T-helper 2 cell (primary cell): ENCODE measurements at places on chromosomes 3 and 15.
A peak's percentile ranks its signal among the peaks of the same experiment; 100 is the strongest.

DNA sequence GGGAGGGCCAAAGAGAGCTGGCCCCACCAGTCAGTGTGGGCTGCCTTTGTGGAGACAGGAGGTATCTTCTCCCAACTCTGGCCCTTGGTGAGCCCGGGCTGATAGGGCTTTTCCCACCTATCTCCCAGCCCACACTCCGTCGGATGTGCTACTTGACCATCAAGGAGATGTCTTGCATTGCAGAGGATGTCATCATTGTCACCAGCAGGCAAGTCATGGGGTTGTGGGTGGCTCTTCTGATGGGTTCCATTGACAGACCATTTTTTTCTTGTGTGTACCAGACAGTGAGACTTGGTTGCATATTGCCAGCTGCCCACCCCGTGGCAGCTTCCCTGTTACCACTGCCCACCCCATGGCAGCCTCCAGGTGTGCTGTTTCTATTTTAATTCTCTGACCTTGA lies 3.3 kb downstream of the COPG1 start:
- no peak for DNase-seq

GRCh38 chr3:28028554-28028953 lies 212.9 kb upstream of the CMC1 start:
- DNase-seq = no peak

DNA sequence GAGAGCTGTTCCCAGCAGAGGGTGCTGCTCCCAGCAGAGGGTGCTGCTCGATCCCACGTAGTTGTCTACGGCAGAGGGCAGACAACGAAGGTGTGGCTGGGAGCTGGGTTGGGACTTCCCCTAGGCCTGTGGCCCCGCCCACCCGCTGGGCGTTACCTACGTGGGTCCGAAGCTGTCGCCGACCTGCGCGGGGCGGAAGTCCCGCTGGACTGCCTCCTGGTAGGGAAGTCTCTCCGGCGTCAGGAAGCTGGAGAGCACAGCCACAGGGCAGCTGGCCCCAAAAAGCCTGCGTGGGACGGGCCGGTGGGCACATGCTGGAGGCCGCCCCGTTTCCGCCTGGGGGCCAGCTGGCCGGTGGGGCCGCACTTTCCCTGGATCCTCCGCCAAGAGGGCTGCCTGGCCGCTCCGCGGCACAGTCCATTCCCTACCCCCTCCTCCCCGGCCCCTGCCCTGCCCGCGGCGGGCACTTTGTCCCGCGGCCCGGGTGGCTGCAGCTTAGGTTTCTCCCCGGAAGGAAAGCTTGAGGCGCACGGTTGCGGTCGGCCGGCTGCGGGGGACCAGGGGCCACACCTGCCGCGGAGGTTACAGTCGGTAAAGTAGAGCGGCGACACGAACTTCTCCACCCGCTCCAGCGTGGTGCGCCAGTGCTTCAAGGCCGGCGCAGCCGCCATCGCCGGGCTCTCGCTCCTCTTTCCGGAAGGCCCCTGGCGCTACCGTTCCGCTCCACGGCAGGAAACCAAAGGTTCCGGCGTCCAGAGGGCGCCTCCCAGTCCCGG lies at the start of gene MAN2C1:
MAN2C1 (minus strand) TSS at position 695 of the 776 bp plus-strand sequence; CDS start at position 671, 24 bp downstream.
- peak; percentile 88 for DNase-seq

DNA sequence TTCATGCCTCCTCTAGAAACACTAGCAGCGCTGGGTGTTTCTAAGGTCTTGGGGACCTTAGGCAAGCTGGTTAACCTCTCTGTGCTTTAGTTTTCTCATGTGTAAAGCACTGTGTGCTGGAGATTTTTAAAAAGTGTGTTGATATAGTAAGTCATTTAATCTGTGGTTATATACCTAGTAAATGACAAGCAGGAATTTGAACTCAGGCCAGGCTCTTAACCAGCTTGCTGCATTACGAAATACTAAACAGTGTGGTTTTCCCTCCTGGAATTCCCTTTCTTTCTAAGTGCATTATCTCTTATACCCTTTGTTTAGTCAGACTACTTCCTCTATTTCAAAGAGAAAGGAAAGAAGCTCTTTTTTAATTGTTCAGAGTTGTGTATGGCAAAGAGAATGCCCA lies 26.5 kb downstream of the NEO1 start:
- no peak for DNase-seq
